ENCODE measurements at places on chromosomes 11 and 22. TPM values are rescaled to one million over a fixed set of nuclear protein-coding genes. Genes with fewer than 3 reads are reported as not detected.

LZTR1 gene
- 27.2 TPM for total RNA-seq

CD3D gene
- total RNA-seq, result not detected

OR2AG2 gene
- 0.09 TPM for total RNA-seq

OR8G5 gene
- total RNA-seq, result not detected

MTA2 gene
- total RNA-seq, result 46.2 TPM

NFRKB gene
- 21.5 TPM for total RNA-seq

TSPAN18 gene
- total RNA-seq, result 0.49 TPM

CENPM gene
- 1.1 TPM for total RNA-seq
